ENCODE measurements at places on chromosomes 1 and 21.

GRCh38 chr1:219712506-219712905, 99.6 kb upstream of the ZC3H11B start:
- no peak for DNase-seq

DNA sequence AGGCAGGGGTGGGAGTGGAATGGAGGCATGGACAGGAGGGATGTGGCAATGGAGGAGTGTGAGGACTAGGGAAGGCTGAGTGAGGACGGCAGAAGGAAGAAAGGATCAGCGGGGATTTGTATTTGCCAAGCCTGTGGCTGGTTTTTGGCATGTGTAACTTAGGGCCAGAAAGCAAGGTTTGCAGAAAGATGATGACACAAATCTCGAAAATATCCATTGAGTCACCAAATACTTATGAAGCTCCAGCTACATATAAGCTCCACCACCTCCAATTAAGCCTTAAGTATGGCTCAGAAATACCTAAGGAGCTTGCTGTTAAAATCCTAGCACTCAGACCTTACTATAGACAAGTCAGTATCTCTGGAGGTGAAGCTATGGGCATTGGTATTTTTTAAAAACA, 90.1 kb downstream of the OMA1 start:
- no peak for DNase-seq

- no peak for DNase-seq
These were observed 27.2 kb upstream of the ATP1A1 start for GRCh38 chr1:116345843-116346242.

- no peak for DNase-seq
These were observed 36.3 kb upstream of the ERG start for GRCh38 chr21:38534591-38534990.

DNA sequence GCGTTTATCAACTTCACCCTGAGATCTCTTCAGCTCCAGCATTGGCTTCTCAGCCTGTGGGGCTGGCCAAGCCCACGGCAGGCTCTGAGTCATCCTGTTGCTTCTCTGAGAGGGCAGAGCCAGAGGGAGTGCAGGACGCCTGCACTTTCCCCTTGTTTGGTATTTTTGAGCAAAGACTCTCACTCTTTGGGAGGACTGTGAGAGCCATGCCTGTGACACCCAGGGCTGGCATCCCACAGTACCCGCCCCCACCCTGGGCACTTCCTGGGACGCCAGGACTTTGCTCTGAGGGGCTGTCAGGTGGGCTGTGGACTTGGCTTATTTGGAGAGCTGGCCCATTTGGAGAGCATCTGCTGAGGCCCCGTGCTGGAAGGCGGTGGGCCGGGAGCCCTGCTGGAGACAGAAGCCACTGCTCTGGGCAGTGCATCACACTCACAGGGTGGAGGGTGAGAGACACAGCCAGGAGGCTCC, 37.4 kb downstream of the VANGL1 start:
- peak; percentile 68 for DNase-seq

DNA sequence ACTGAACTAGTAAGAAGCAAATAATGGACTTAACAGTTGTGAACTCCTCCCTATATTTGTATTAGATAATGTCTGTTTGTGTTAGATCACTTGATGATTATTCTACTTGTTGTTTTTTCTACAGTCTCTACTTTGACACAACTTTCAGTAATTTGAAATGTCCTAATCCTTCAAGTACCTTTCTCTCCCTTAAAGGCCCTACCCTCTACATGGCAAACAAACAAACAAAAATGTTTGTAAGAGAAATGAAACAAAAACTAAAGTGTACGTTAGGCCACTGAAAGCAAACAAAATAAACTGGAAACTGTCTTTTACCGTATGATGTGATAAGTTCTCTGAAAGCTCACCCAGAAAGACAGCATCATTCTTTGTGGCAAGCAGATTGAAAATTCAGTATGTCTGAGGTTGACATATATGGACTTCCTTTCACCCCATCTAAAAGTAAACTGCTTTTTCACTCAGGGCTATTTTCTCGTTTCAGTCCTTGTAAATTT, 255.9 kb upstream of the SNX7 start:
- DNase-seq = peak; percentile 29
